Sciatic nerve (tissue), 2 donors: ENCODE measurements at places on chromosomes 11 and 22. TPM values are rescaled to one million over a fixed set of nuclear protein-coding genes. Genes with fewer than 3 reads are reported as not detected.

BRSK2 gene
- total RNA-seq = 7.4 TPM

NXPE1 gene
- not detected for total RNA-seq

SMIM35 gene
- total RNA-seq = not detected

SLC25A17 gene
- 19.6 TPM for total RNA-seq

MIAT gene
- total RNA-seq = 2.7 TPM

CD3E gene
- 2.5 TPM for total RNA-seq

HMOX1 gene
- total RNA-seq = 78.5 TPM

OR52H1 gene
- 0.89 TPM for total RNA-seq

CSRP3 gene
- not detected for total RNA-seq

RAB38 gene
- 3.2 TPM for total RNA-seq

CREB3L1 gene
- total RNA-seq = 20.8 TPM
